ENCODE measurements at places on chromosomes 16 and 17. TPM values are rescaled to one million over a fixed set of nuclear protein-coding genes. Genes with fewer than 3 reads are reported as not detected.

- no peak for DNase-seq
Observed at GRCh38 chr16:88911136-88911945, 44.9 kb upstream of the PABPN1L start.

DNA sequence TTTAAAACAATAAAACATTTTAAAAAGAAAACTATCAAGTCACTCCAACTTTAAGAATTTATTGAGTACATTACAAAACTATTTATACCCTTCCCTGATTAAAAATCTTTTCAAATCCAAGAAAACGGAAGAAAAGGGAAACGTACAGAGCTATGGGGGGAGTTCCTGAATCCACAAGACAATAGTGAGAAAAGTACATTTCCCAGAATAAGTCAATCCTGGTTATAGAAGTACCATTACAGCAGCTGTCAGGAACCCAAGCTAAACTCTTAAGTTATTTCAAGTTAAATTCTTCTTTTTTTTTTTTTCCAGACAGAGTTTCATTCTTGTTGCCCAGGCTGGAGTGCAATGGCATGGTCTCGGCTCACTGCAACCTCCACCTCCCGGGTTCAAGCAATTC lies 45.7 kb downstream of the SPOP start:
- DNase-seq, result no peak

DNA sequence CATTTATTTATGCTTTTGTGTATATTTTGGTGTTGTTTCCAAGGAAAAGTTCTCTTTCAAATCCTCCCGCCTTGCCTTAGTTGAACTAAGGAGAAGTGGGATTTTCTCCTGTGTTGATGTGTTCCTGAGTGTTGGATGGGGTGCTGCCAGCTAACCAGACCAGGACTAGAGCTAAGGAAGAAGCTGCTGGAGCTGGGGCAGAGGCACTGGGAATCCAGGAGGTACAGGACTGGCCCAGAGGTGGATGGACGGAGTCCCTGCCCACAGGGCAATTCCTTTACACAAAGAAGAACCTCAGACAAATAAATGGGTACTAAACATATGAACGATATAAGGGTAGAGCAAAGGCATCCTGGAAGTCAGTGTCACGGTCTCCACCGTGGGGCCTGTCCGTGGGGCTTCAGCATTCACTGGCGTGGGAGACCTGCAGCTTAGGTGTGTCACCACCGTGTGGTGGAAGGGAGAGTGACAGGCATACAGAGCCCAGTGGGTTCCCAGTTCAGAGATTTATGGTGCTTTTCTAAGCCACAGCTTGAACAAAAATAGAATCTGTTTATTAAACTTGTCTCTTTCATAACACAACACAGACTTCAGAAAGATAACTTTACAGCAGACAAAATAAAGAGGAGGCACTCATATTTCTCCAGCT lies 270.7 kb downstream of the NTN1 start:
- DNase-seq, result no peak

- no peak for DNase-seq
Observed at GRCh38 chr16:704552-705380, 835 bp downstream of the FBXL16 start.

- DNase-seq, result peak; percentile 20
Observed at GRCh38 chr16:85908444-85908843, 9.5 kb downstream of the IRF8 start.

DNA sequence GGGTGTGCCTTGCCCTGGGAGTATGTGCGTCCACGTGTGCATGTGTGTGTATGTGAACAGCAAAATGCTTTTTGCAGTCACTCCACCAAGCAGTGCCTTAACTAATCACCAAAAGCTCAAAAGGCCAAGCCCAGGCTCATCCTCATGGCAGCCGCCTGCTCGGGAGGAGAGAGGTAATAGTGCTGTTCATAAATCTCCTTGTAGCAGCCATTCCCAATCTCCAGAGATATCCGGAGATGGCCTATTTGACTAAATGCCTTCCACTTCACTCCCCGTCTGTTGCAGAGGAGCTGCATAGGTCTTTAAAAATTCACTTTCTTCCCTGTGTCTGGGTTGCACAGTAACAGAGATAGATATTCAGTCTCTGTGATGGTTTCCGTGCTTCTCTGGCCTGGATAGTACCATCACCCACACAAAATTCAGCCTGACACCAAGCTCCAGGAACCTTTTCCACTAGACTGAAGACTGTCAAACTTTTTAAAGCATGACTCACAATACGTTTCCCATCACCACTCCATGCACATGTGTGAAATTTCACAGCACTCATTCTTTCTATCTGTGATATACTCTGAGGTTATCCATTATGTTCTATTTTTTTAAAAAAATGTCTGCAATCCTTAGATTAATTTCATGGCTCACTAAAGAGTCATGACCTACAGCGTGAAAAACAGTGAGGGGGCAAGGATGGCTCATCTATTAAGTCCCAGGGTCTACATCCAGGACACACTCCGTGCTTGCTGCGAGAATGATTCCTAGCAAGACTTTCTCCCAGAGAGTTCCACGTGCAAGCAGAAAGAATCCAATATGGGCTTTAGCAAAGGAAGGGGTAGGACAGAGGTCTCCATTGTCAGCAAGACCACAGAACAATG lies 357.8 kb downstream of the GRIN2A start:
- no peak for DNase-seq

- DNase-seq, result no peak
Observed at GRCh38 chr16:75948441-75948840, 222.2 kb upstream of the CPHXL start.

- no peak for DNase-seq
Observed at GRCh38 chr16:200388-200787, 20.1 kb downstream of the HBQ1 start.

The CTRL gene
- total RNA-seq, result 4.1 TPM

The ABI3 gene
- 6.5 TPM for total RNA-seq

Measured in activated B cell treated with CpG ODN at 0.5 μM for 24 hours (primary cell).